GOT3 (cell line): ENCODE measurements at places on chromosomes 16 and 17.

DNA sequence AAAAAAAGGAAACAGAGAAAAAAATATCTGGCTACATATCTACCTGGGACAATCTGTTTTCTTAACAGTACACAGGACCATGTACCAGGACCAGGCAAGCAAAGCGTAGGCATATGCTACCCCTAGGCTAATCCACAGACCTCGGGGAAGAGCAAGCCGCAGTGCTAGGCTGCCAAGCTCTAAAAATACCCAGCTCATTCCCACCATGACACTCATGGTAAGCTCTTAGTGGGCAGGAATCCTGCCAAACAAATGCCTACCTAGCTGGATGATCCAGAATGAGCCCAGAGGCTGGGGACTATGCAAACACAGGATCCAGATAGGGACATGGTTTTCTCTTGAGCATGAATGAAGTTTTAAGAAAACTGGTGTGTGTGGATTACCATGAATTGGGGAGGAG is 95.6 kb downstream of the GRIN2A start:
- DNase-seq: no peak

GRCh38 chr16:22764662-22765327 is 49.2 kb upstream of the HS3ST2 start:
- no peak for DNase-seq

DNA sequence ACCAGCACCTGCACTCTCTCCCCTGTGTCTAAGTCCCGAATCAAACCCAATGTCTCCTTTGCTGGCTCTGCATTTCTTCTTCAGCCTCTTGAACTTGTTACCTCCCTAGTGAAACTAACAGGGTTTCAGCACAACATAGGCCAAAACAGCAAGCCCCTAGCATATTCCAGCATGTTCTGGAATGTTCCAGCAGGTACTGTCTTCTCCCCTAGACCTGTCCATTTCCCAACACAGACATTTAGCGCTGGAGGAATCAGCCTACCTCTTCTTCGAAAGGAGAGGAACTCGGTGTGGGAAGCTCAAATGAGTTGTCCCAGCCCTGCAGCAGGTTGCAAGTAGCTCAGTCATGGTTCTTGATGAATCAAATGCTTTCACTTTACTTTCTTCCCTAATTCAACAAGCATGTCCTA is 47.1 kb downstream of the LITAF start:
- no peak for DNase-seq

GRCh38 chr17:30477774-30478115 is 537 bp downstream of the GOSR1 start:
- no peak for DNase-seq

- DNase-seq: no peak
Measured at GRCh38 chr16:61460020-61460419, 576.2 kb downstream of the CDH8 start.

DNA sequence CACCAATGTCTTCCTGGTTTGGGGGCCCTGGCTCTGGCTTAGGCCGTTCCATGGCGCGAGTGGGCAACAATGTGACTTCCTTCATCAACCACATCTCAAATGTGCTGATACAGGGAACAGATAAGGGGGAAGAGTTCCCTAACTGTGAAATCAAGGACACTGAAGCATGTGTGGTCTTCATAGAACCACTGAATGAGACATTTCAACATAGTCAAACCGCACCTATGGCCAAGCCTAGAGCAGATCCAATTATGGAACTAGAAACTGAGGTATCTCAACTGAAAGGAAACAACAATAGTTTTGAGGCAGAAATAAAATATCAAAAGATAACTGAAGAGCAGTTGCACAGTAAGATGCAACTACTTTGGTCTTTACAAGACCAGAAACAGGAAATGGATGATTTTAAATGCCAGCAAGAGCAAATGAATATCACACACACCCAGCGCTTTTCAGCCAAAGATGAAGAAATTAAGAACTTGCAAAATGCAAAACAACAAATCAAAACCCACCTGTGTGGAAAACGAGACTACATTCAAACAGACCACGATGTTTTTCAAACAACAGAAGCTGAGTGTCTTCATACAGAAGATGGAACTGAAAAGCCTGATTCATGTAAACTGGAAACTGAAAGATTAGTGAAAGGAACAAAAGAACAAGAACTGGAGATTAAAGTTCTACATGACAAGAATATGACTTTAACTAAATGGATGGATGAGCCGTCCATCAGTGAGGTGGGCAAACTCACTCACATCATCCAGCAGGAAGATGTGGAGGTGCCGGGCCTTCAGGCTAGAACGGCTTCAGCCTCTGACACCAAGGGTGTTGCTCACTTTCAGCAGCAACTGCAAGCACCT is 18.1 kb upstream of the LCMT1 start:
- no peak for DNase-seq

GRCh38 chr17:44919411-44919810 is 4.1 kb upstream of the GFAP start:
- no peak for DNase-seq

- DNase-seq: no peak
Measured at GRCh38 chr16:3004781-3005284, 7.9 kb upstream of the CLDN9 start.
